ENCODE measurements at places on chromosomes 4 and X. TPM values are rescaled to one million over a fixed set of nuclear protein-coding genes. Genes with fewer than 3 reads are reported as not detected.

Gene TMEM184C
- 10.3 TPM for polyA plus RNA-seq

Gene BEND2
- polyA plus RNA-seq = not detected

Gene GAB3
- polyA plus RNA-seq = 0.52 TPM

Gene DCX
- polyA plus RNA-seq = 0.82 TPM

Gene ELK1
- 39.4 TPM for polyA plus RNA-seq

Gene CCDC149
- 1.8 TPM for polyA plus RNA-seq

Gene H2BW2
- 0.03 TPM for polyA plus RNA-seq

Gene GJB1
- 0.06 TPM for polyA plus RNA-seq

Gene GAB1
- polyA plus RNA-seq = 4.9 TPM

Gene TMEM271
- 0.14 TPM for polyA plus RNA-seq

Gene F8A2
- polyA plus RNA-seq = not detected

Gene TRIML2
- 28.1 TPM for polyA plus RNA-seq

Gene HPGDS
- not detected for polyA plus RNA-seq

Gene MAPK10
- polyA plus RNA-seq = 3.1 TPM

Gene KIT
- 10.2 TPM for polyA plus RNA-seq

All from H1 (cell line).